ENCODE measurements at places on chromosomes 6 and 20.

DNA sequence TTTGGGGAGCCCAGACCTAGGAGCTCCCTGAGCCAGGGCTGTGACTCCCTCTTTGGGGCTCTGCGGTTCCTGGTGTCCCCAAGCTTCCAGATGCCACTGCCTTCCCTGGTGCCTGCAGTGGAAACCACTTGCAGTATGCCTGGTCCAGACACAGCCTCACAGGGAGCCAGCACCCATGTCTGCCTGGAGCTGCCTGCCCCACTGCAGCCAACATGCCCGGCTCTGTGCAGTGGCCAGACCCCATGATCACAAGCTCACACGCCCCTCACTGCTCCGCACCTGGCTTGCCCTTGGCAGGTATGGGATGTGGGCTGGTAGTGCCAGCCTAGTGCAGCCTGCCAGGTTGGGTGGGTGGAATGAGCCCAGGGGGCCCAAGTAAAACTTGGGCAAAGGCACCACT lies 644.8 kb downstream of the HTR1B start:
- DNase-seq, result no peak

GRCh38 chr6:22151892-22152291 lies 144.9 kb downstream of the PRL start:
- no peak for DNase-seq

GRCh38 chr6:26028746-26029569 lies 58.3 kb upstream of the HFE start:
- DNase-seq, result no peak

GRCh38 chr6:17863901-17864754 lies 123.3 kb downstream of the KIF13A start:
- DNase-seq, result no peak

DNA sequence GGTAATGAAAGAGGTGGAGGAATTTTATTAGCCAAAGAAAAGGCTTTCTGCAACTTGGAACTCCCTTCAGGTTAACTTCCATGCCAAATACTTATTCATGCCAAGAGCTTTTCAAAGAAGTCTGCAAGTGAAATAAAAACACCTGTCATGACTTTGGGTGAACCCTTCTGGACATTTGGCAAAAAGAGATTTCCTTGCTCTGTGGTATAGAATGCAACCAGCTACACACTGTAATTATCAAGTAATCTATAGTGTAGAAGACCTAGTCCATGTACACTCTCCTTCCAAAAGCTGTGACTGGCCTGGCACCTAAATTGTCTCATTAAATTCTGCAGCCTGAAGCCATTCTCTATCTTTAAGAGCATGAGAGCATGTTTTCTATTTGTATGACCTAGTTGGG lies 232.3 kb downstream of the COL12A1 start:
- DNase-seq, result no peak

DNA sequence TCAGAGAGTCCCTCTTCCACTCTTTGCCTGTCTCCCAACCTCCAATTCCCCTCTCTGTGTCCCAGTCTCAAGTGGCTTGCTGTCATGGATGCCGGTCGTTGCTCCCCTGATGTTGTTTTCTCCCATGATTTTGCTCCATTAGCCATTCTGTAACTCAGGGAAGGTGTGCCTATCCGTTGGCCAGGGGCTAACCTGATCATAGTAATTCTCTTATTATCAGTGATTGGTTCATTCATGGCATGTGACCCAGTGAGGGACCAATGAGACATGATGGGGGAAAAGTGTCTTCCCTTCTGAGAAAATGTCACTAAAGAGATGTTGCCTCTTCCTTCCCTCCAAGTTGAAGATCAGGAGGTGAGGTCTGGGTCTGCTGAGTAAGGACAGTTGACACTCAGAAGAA lies 214.5 kb downstream of the FARS2 start:
- no peak for DNase-seq

GRCh38 chr6:157724960-157725741 lies 97.9 kb upstream of the SNX9 start:
- no peak for DNase-seq

DNA sequence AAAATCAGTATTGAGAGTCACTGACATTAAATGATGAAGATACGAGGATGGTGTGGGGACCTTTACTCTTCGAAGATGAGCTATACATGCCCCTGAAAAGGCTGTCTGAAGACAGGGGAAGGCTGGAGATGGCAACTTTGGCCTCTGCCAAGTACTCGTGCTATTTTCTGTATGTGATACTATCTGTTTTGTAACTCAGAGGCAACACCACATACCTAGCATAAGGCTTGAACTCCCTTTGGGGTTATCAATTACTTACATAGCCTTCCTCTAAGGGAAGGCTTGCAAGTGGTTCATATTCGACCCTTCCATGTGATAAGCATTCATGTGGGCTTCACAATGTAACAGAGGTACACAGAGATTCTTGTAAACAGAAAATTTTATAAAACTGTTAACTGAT lies 68.7 kb upstream of the FBXO30 start:
- DNase-seq, result no peak

DNA sequence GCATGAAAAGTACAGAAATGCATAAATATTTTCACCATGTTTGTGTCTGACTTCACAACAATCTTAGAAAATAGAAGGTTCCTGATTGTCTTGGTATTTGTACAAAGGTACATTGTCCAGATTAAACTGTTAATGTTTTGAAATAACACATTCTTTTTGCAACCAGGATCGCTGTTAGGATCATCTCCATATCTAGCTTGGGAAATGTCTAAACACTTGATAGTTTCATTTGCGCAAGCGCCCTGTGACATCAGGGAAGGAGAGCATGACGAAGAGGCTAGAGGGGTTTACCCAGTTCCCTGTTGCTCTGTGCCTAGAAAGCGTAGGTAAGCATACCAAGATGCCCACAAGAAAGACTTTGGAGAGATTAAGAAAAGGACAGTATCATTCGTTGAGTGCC lies 19.4 kb downstream of the ALDH8A1 start:
- DNase-seq, result no peak

GRCh38 chr6:71197780-71198179 lies 90.8 kb upstream of the OGFRL1 start:
- no peak for DNase-seq

DNA sequence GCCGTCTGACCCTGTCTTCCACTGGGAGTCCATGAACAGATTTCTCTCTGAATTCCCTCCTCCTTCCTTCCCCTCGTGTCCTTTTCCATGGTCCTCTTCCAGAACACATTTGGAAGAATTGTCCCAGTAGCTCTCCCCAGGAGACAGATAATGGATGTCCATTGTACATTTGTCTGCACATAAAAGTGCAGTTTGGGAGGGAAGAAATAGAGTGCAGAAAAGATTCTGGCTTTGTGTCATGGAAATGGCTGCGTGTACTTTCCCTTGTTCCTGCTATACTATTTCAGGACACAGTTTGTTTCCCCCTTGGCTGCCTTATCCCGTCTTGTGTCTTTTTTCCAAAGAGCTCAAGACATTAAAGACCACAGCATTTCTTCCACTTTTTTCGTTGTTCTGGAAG lies 127.6 kb downstream of the SYNDIG1 start:
- no peak for DNase-seq

- DNase-seq, result no peak
Measured at GRCh38 chr20:21702553-21703470, 2.7 kb upstream of the PAX1 start.

DNA sequence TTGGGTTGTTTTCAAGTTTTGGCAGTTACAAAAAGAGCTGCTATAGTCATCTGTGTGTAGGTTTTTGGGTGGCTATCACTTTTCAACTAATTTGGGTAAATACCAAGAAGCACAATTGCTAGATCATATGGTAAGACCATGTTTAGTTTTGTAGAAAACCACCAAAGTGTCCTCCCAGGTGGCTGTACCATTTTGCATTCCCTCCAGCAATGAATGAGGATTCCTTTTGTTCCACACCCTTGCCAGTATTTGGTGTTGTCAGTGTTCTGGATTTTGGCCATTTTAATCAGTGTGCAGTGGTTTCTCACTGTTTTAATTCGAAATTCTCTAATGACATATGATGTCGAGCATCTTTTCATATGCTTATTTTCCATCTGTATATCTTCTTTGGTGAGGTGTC lies 457.5 kb upstream of the ARID1B start:
- no peak for DNase-seq

DNA sequence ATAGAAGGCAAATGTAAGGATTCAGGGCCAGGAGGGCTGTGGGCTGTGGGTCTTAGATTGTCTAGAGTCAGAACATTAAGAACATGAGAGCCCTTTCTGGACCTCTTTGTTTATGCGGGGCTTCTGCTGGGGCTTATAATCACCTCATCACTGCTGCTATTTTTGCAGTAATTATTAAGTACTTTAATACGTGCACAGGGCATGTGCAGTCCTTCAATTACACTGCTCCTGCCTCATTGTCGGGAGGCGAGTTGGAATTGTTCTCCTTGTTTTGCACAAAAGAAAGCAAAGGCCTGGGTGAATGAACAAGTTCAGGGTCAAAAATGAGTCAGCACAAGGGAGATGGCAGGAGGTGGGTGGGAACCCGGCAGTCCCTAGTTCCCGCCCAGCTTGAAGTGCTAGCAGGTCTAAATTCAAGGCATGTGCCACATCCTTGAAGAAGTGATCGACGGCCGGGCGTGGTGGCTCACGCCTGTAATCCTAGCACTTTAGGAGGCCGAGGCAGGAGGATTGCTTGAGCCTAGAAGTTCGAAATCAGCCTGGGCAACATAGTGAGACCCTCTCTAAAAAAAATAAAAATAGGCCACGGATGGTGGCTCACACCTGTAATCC lies 34.4 kb upstream of the PTPN1 start:
- DNase-seq, result no peak

GRCh38 chr6:53593001-53593488 lies 48.1 kb upstream of the GCLC start:
- no peak for DNase-seq

GRCh38 chr6:48134246-48134645 lies 23.2 kb upstream of the PTCHD4 start:
- no peak for DNase-seq

Measured in stimulated activated CD8-positive, alpha-beta memory T cell treated with anti-CD3 and anti-CD28 coated beads, Interleukin-4, amount 100 ng/mL, for 4 hours (primary cell).